Osteocyte (in vitro differentiated cells): ENCODE measurements at places on chromosomes 13 and 19. TPM values are rescaled to one million over a fixed set of nuclear protein-coding genes. Genes with fewer than 3 reads are reported as not detected.

DNA sequence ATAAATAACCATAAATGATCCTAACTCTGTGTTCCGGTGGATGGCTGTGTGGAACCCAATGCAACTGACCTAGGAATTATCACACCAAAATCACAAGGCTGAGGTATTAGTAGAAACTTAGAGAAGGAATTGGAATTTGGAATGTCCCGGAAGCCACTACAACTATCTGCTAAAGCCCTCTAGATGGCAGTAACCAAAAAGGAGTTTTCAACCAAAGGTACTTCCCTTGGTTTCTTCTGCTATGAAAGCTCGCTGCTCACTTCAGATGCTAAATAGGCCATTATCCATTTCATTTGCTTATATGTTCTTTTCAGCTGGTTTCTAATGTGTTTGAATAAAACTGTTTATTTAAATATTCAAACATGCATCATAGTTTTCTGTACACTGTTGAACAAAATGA, 1589.1 kb upstream of the SPRY2 start:
- H3K4me3 ChIP-seq, result no peak overlapping the region
- no peak overlapping the region for H3K27ac ChIP-seq

DNA sequence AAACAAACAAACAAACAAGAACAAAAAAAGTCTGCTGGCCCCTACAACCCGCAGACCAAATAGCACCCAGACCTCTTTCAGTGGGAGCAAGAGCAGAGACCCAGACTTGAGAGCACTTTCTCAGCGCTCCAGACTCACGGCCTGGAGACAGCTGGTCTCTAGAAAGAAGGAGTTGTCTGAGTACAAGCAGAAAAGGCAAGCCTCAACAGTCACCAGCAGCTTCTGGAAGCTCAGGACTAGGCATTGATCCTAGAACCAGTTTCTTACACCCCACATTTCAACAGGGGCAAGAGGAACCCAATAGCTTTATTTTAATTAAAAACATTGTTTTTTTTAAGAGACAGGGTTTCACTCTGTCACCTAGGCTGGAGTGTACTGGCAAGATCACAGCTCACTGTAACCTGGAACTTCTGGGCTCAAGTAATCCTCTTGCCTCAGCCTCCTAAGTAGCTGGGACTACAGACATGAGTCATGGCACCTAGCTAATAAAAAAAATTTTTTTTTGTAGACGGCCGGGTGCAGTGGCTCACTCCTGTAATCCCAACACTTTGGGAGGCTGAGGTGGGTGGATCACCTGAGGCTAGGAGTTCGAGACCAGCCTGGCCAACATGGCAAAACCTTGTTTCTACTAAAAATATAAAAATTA, 30.4 kb downstream of the RASL11A start:
- no peak for DNase-seq
- H3K4me3 ChIP-seq, result no peak overlapping the region
- H3K36me3 ChIP-seq, result no peaks in the 10 kb centered on the region

- H3K27ac ChIP-seq, result no peak overlapping the region
- no peaks in the 10 kb centered on the region for H3K36me3 ChIP-seq
- H3K4me1 ChIP-seq, result peaks cover 13% of the 10 kb centered on the region
- DNase-seq, result no peak
These were observed 110.2 kb downstream of the KLF5 start for GRCh38 chr13:73168953-73169401.

DNA sequence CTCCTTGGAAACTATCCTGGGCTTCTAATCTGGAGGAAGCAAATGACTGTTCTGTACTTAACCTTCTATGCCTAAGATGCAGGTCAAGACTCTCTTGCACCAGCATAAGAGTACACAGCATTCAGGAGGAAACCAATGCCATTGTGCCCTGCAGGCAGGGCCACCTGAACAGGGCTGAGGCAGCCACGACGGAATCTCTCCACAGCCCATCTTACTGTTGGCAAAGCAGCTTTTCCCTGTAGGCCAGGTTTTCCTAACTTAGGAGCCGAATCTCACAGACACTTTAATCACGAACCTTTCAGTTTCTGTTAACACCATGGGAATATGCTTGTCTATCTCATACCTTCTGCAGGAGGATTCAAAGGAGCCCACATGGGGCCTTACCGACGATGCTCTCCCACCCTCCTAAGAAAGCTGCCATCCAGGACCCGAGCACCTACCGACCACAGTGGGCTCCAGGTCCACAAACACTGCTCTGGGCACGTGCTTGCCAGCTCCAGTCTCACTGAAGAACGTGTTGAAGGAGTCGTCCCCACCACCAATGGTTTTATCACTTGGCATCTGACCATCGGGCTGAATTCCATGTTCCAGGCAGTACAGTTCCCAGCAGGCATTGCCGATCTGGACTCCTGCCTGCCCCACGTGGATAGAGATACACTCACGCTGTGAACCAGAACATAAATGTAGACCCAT, 2.6 kb downstream of the TUBA3C start:
- DNase-seq, result peak; percentile 78
- H3K27me3 ChIP-seq, result no peaks in the 10 kb centered on the region
- no peaks in the 10 kb centered on the region for H3K4me1 ChIP-seq
- H3K4me3 ChIP-seq, result no peak overlapping the region

DNA sequence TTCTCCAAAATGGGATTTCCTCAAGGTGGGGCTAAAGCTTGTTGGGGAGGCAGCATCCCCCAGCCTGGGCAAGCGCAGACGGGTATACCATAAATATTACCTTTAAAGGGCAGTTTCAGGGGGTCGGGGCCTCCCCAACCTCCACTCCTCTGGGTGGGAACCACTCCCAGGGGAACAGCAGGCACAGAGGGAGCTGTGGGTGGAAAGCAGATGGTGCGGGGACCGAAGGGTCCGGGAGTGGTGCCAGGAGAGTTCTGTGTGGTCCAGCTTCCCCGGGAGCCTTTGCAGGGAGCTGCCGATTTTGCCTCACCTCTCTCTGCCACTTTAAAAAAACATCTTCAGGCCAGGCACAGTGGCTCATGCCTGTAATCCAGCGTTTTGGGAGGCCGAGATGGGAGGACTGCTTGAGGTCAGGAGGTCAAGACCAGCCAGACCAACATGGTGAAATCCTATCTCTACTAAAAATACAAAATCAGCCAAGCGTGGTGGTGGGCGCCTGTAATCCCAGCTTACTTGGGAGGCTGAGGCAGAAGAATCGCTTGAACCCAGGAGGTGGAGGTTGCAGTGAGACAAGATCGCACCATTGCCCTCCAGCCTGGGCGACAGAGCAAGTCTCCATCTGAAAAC, 5.5 kb downstream of the MAST3 start:
- no peak for DNase-seq
- H3K27me3 ChIP-seq, result peaks cover 25% of the 10 kb centered on the region
- no peak overlapping the region for H3K4me3 ChIP-seq
- H3K27ac ChIP-seq, result no peak overlapping the region
- no peaks in the 10 kb centered on the region for H3K36me3 ChIP-seq

DNA sequence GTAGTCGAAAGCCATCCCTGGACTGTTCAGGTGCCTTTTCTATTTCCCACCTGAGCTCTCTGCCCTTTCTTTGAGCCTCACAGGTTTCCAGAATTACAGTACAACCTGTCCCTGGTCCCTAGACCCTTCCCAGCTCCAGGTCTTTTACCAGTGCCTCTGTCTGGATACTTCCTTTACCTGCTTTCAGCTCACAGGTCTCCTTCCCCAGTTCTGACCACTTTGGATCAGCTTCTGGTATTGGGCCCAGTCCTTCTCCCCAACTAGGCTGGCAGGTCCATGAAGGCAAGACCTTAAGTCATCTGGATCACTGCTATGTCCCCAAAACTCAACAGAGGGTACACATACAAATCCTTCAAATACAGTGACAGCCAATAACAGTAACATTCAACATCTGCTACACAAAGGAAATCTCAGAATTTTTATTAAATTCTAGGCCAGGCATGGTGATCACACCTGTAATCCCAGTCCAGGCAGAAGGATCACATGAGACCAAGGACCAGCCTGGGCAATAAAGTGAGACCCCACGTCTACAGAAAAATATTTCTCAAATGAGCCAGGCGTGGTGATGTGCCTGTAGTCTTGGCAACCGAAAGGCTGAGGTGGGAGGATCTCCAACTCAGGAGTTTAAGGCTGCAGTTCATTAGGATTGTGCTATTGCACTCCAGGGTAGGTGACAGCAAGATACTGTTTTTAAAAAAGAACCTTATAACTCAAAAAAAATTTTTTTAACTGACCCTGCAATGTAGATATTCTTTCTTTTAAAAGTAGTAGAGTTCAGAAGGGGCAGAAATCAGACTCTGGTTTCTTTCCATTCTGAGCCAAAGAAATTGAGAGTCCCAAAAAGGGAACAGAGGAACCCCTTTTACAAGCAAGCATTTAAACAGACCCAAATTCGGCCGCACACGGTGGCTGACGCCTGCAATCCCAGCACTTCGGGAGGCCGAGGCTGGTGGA, 1.3 kb downstream of the RPS16 start:
- DNase-seq, result no peak
- H3K4me1 ChIP-seq, result peaks cover 47% of the 10 kb centered on the region
- H3K4me3 ChIP-seq, result peak overlapping the region; percentile 100
- H3K36me3 ChIP-seq, result peaks cover 24% of the 10 kb centered on the region
- H3K27ac ChIP-seq, result peak overlapping the region; percentile 98
- H3K27me3 ChIP-seq, result no peaks in the 10 kb centered on the region

- H3K27ac ChIP-seq, result no peak overlapping the region
- H3K27me3 ChIP-seq, result peaks cover 16% of the 10 kb centered on the region
- H3K36me3 ChIP-seq, result no peaks in the 10 kb centered on the region
- DNase-seq, result no peak
- H3K4me3 ChIP-seq, result peak overlapping the region; percentile 57
These were observed 705 bp downstream of the STXBP2 start for GRCh38 chr19:7637374-7638256.

ARMC6 gene
- 26.9 and 27.0 TPM in 2 replicates for total RNA-seq

CLEC4M gene
- total RNA-seq, result not detected in 2 replicates

TNNT1 gene
- total RNA-seq, result not detected in 2 replicates

SMIM44 gene
- not detected in 2 replicates for total RNA-seq

GRK1 gene
- total RNA-seq, result 0.24 TPM in 1 of 2 replicates, not detected in the other
